Gastroesophageal sphincter (tissue), 4 donors: ENCODE measurements at places on chromosomes 11 and 22. TPM values are rescaled to one million over a fixed set of nuclear protein-coding genes. Genes with fewer than 3 reads are reported as not detected.

The FOLR2 gene
- 7.3 TPM for total RNA-seq

The SHANK3 gene
- 7.3 TPM for total RNA-seq

The OR4A47 gene
- not detected for total RNA-seq

The CLDN5 gene
- total RNA-seq = 124 TPM

The UBQLN3 gene
- total RNA-seq = 0.40 TPM

The STK33 gene
- 25.6 TPM for total RNA-seq

The ZNF214 gene
- 4.0 TPM for total RNA-seq

The NCR3LG1 gene
- 4.5 TPM for total RNA-seq

The H19 gene
- total RNA-seq = 429 TPM

The BEST1 gene
- 3.0 TPM for total RNA-seq

The OR52N4 gene
- not detected for total RNA-seq

The TTC36 gene
- 4.5 TPM for total RNA-seq

The SIK3 gene
- total RNA-seq = 31.7 TPM

The MYO18B gene
- total RNA-seq = 0.19 TPM

The NFRKB gene
- 28.5 TPM for total RNA-seq

The POU2F3 gene
- total RNA-seq = not detected

The SLC25A18 gene
- 5.3 TPM for total RNA-seq

The MGAT3 gene
- total RNA-seq = 2.6 TPM

The SLC17A6 gene
- not detected for total RNA-seq

The DDX25 gene
- total RNA-seq = not detected

The SGSM1 gene
- total RNA-seq = 4.2 TPM

The MOGAT2 gene
- not detected for total RNA-seq

The FAM83F gene
- total RNA-seq = 0.46 TPM

The SNAP29 gene
- 33.8 TPM for total RNA-seq

The TEAD1 gene
- 272 TPM for total RNA-seq

The ADSL gene
- 81.0 TPM for total RNA-seq

The RAB6A gene
- 147 TPM for total RNA-seq

The SMC1B gene
- total RNA-seq = not detected

The CRKL gene
- 45.7 TPM for total RNA-seq

The ASPHD2 gene
- total RNA-seq = 1.0 TPM

The C11orf91 gene
- total RNA-seq = not detected

The FBXO7 gene
- 87.8 TPM for total RNA-seq

The MMP13 gene
- total RNA-seq = not detected

The SLN gene
- total RNA-seq = 2.7 TPM

The LRRC74B gene
- not detected for total RNA-seq

The TEX54 gene
- not detected for total RNA-seq

The SLC7A4 gene
- total RNA-seq = 0.23 TPM

The GGTLC3 gene
- not detected for total RNA-seq

The CYTH4 gene
- total RNA-seq = 21.3 TPM

The BBOX1 gene
- 4.4 TPM for total RNA-seq

The APOBEC3F gene
- total RNA-seq = 0.67 TPM

The OR5P2 gene
- not detected for total RNA-seq

The MRGPRX3 gene
- total RNA-seq = not detected

The YPEL1 gene
- total RNA-seq = 18.0 TPM

The UPK2 gene
- not detected for total RNA-seq

The SCUBE1 gene
- 103 TPM for total RNA-seq

The CARD18 gene
- not detected for total RNA-seq

The PRG3 gene
- total RNA-seq = not detected

The PGA5 gene
- not detected for total RNA-seq

The KRTAP5-2 gene
- not detected for total RNA-seq

The OSBP2 gene
- 2.0 TPM for total RNA-seq

The LBHD1 gene
- 2.3 TPM for total RNA-seq

The OR2AG2 gene
- total RNA-seq = not detected

The CDC45 gene
- not detected for total RNA-seq
